ENCODE measurements at places on chromosomes 7 and 10. TPM values are rescaled to one million over a fixed set of nuclear protein-coding genes. Genes with fewer than 3 reads are reported as not detected.

EGR2 gene
- 0.34 TPM for total RNA-seq

ALOX5 gene
- not detected for total RNA-seq

ANXA8L1 gene
- total RNA-seq: not detected

ATP6V0E2 gene
- 29.1 TPM for total RNA-seq

ACSM6 gene
- total RNA-seq: not detected

ACTR1A gene
- 70.9 TPM for total RNA-seq

COX15 gene
- 35.8 TPM for total RNA-seq

SAP25 gene
- not detected for total RNA-seq

ACSL5 gene
- total RNA-seq: 1.4 TPM

PCDH15 gene
- 0.68 TPM for total RNA-seq

MBL2 gene
- total RNA-seq: 0.05 TPM

AQP1 gene
- 1.2 TPM for total RNA-seq

TMEM140 gene
- total RNA-seq: 2.9 TPM

WIPF3 gene
- total RNA-seq: not detected

DLX6 gene
- total RNA-seq: not detected

NUTM2D gene
- total RNA-seq: 1.7 TPM

NODAL gene
- total RNA-seq: not detected

CPED1 gene
- total RNA-seq: 0.88 TPM

EPO gene
- total RNA-seq: not detected

TMEM176B gene
- total RNA-seq: not detected

WEE2 gene
- total RNA-seq: not detected

EBLN1 gene
- not detected for total RNA-seq

RBAK gene
- total RNA-seq: 9.8 TPM

FAM241B gene
- total RNA-seq: 0.24 TPM

KLF14 gene
- 0.45 TPM for total RNA-seq

GALNT11 gene
- 30.5 TPM for total RNA-seq

RNF32 gene
- total RNA-seq: 0.30 TPM
